ENCODE measurements at places on chromosomes 1 and 21.

GRCh38 chr1:175363031-175363430 is 170.5 kb upstream of the KIAA0040 start:
- no peak for DNase-seq

GRCh38 chr1:12246584-12246983 is 16.8 kb downstream of the VPS13D start:
- no peak for DNase-seq

DNA sequence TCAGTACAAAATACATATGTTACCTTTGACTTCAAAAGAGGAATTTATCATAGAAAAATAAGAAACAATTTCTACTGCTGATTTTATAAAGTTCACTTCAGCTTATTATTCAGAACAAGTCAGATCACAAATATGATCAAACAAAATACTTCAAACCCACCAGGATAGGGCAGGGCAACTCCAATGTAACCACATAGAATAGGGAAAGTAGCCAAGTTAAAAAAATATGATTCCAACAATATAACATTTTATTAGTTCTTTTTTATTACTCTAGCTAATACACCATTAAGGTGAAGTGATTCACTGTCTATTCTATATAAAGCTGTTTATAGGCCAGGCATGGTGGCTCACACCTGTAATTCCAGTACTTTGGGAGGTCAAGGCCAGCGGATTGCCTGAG is 54.6 kb upstream of the ZNHIT6 start:
- DNase-seq, result no peak

GRCh38 chr1:2230781-2231531 is 2.8 kb downstream of the SKI start:
- no peak for DNase-seq

DNA sequence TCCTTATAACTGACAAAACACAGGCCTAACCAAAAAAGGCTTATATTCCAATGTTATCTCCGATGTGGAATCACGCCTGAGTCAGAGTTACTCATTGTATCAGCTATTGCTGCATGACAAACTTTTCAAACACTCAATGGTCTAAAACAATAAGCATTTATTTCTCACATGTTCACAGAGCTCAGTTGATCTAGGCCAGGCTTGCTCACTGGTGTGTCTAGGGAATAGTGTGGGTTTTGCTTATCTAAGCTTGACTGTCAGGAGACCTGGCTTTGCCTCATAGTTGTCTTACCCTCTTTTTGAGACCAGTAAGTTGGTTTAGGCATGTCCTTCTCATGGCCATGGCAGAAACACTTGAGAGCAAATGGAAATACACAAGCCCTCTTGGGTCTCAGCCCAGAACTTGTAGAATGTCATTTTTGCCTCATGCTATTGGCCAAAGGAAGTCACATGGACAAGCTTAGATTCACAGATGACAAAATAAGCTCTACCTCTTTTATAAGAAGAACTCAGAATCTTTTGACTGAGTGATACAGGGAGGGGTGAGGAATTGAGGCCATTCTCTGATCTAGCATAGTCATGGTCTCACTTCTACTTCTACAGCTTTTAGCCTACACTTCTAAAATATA is 130.8 kb downstream of the HMCN1 start:
- no peak for DNase-seq
